Activated CD4-positive, alpha-beta T cell treated with anti-CD3 and anti-CD28 coated beads for 36 hours (primary cell): ENCODE measurements at places on chromosomes 2 and 18.

DNA sequence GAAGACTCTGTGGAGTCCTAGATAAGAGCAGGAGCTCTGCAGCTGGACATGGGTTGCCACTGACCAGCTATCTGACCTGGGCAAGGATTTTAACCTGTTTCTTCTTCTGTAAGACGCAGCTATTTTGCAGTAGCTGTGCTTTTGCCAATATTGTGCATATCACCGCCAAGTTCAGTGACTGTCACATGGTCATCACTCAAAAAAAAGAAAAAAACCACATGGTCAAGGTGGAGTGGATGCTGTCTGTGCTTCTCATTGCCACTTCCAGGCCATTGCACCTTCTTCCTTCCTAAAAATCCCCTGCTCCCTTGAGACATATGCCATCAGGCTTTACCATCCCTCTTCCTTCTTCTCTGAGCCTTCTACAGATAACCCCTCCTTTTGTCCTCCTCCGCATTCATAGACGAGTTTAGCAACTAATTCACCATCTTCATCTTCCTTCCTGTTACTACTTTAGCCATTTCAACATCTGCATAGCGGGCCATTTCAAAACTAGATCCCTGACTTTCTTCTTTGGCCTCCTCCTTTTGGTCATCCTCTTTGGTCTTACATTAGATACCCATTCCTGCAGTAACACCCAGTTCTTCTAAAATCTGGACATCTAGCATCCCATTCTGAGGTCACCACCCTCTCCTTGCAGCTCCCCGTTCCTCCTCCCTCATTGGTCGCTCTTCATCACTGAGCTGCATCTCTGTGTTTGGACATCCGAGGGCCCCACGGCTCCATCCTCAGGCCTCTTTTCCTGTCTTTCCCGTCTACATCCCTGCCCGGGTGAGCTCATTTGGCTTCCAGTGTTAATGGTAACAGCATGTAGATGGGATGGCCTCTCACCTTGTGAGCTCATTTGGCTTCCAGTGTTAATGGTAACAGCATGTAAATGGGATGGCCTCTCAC, 17.8 kb downstream of the RNF144A start:
- DNase-seq = no peak

- no peak for DNase-seq
Observed at GRCh38 chr2:25790074-25790790, 88.1 kb downstream of the ASXL2 start.

DNA sequence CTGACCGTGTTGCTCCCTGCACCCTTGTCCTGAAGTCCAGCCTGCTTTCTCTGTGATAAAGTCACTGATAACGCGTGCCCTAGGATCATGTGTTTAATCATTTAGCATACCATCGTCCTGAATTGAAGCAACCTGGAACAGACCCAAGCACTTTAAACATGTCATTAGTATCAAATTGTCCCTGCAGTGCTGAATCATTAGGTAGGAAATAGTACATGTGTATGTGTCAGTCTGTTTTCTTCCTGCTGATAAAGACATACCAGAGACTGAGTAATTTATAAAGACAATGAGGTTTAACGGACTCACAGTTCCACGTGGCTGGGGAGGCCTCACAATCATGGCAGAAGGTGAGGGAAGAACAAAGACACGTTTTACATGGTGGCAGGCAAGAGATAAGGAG, 2.8 kb downstream of the ASB18 start:
- no peak for DNase-seq

GRCh38 chr2:29215073-29215472, 99.9 kb downstream of the CLIP4 start:
- no peak for DNase-seq

- DNase-seq = no peak
Observed at GRCh38 chr2:53220969-53221368, 546.6 kb upstream of the CHAC2 start.

DNA sequence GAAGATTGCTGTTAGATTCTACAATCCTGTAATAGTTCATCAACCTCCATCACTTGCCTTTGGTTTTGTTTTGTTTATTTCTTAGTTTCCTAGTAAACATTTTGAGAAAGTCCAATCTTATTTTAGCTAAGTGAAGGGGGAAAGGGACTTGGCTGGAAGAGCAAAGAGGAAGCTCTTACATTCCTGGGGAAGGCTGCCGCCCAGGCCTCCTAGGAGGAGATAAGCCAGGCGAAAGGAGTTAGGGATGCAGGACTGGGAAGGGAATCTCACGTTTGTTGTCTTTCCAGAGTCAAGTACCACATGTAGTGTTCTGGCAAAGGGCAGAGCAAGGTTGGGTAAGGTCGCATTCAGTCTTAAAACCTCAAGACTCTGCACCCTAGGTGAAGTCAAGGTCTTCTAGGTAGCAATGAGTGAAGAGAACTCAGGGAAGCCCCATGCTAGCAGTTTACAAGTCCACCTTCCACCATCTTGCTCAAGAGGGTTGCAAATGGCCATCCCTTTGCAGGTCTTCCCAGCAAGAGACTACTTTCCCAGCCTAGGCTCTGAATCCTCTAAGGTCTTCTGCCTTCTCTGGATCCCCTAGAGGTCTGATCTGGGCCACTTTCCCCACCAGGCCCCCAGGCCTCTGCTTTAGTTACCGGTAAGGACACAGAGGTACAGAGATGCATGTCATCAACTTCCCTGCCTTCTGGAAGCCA, 320.7 kb downstream of the CYP26B1 start:
- no peak for DNase-seq

DNA sequence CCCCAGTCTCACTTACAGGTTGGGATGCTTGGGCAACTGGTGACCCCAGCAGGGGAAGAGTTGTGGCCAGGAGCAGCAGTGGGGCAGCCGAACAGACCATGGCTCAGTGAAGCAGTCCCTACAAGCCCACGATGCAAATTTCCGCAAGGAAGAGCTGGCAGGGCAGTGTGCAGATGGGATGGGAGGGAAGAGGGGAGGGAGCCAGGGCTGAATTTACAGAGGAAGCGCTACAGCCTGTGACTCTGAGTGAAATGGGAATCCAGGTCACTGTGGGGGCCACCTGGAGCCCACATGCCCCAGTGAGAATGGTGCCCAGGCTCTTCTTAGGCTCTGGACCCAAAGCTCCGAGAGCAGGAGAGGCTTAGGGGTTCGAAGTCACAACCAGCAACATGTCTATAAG, 27.0 kb upstream of the SELENOI start:
- DNase-seq = no peak

GRCh38 chr18:6661692-6662415, 67.7 kb upstream of the ARHGAP28 start:
- DNase-seq = no peak

DNA sequence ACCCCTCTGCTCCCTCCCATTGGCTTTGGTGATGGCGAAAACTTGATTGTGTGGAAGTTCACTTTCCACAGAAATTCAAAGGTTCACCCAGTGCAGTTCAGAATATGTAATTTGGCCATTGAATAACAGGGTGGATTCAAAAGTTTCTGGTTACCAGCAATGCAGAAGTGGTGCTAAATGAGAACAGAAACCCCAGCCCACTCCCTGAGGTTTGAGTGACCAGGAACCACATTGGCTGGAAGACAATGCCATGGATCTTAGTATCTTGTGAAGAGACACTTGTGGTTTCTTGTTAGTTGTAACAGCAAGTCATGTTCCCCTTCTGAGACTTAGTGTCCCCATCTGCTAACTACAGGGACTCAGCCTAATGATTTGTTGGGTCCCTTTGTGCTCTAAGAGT, 49.8 kb downstream of the QPCT start:
- no peak for DNase-seq

- no peak for DNase-seq
Observed at GRCh38 chr2:20641123-20641985, 9.5 kb downstream of the HS1BP3 start.

DNA sequence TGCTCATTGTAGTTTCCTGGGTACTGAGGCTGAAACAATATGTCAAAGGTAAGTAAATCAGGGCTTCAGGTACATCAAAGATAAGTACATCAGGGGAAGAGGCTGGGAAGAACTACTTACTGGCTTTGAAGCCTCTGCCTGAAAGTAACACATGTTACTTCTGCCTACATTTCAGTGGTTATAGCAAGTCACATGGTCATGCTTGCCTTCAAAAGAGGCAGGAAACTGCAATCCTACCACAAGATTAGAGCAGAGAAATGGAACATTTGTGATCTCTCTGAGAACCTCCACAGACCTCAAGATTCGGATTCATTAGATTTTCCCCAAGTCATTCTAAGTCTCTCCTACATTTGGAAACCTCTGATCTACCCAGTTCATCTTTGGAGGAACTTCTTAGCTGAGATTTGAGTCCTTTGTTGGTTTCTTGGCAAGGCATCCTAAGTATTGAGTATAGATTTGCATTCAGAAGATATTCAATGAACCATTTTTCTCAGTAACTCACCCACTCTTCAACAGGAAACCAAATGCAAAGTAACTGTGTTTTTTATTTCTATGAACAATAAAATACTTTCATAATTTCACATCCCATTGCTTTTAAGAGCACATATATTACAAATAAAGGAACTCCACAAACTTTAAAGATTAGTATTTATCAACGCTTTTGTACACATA, 48.5 kb upstream of the CCDC195 start:
- DNase-seq = no peak

- DNase-seq = no peak
Observed at GRCh38 chr18:7596147-7596546, 29.0 kb downstream of the PTPRM start.

DNA sequence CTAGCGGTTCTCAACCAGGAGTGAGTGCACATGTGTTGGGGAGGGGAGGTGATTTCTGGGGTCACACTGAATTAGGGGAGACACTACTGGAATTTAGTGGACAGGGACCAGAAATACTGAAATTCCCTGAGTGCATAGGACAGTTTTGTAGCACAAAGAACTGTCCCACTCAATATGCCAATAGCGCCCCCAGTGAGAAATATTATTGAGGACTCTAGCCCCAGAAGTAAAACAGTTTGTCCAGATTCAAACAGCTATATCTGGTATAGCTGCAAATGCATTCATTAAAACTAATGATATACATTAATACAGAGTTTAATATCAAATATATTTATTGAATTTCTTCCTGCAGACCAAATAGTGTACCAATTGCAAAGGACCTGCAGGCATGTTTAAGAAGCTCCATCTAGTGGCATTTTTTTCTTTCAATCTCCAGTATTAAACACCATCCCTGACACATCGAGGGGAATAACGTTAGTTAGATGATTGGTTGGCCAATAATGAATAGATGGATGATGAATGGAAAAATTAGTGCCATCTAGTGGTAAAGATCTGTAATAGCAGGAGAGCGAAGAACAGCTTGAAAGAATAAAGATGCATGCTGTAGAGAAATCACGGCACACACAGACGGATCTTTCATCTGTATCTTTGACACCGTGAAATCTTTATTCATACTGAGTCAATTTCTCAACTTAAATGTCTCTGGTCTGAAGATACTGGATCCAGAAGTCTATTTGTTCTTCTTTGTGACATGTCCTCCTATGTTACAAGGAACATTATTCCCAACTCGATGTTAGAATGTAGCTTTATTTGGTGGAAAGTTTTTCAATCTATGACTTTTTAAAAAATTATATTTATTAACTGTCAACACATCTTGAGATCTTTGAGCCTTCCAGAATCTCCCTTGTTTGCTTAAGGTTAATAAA, 62.5 kb downstream of the DHRS9 start:
- no peak for DNase-seq

GRCh38 chr2:133247631-133248030, 320.6 kb downstream of the NCKAP5 start:
- no peak for DNase-seq
